ENCODE measurements at places on chromosomes 3 and 15. TPM values are rescaled to one million over a fixed set of nuclear protein-coding genes. Genes with fewer than 3 reads are reported as not detected.

COMMD2 gene
- 59.3 TPM for total RNA-seq

SV2B gene
- total RNA-seq: 0.07 TPM

CFAP92 gene
- 0.92 TPM for total RNA-seq

SNTN gene
- not detected for total RNA-seq

CD200 gene
- 51.6 TPM for total RNA-seq

C2CD4B gene
- 0.22 TPM for total RNA-seq

WDR49 gene
- 0.90 TPM for total RNA-seq

AHSG gene
- total RNA-seq: not detected

SLC26A6 gene
- 56.7 TPM for total RNA-seq

GTF2E1 gene
- 88.8 TPM for total RNA-seq

PPP1R14D gene
- total RNA-seq: not detected

- peak; percentile 94 for DNase-seq
These were observed 40.9 kb upstream of the IDH2 start for GRCh38 chr15:90143166-90143655.

DNA sequence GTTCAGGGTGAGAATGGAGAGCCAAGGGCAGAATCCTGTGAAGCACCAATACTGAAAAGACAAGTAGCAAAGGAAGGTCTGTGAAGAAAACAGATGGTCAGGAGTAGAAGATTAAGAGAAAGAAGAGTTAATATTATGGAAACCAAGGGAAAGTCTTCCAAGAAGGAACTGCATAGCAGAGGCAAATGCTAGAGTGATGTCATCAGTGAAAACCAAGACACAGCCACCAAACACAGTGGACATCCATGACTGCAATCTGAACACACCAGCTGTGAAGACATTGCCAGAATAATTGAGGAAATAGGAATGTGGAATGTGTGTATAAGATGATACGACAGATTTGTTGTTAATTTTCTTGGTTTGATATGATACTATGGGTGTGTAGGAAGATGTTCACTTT, 26.8 kb upstream of the ZBTB38 start:
- no peak for DNase-seq

- DNase-seq: peak; percentile 63
These were observed 37.8 kb downstream of the KLF13 start for GRCh38 chr15:31364301-31365031.

GRCh38 chr15:93185796-93186195, 96.8 kb upstream of the RGMA start:
- no peak for DNase-seq

GRCh38 chr3:106206613-106207012, 337.8 kb upstream of the CBLB start:
- DNase-seq: no peak

DNA sequence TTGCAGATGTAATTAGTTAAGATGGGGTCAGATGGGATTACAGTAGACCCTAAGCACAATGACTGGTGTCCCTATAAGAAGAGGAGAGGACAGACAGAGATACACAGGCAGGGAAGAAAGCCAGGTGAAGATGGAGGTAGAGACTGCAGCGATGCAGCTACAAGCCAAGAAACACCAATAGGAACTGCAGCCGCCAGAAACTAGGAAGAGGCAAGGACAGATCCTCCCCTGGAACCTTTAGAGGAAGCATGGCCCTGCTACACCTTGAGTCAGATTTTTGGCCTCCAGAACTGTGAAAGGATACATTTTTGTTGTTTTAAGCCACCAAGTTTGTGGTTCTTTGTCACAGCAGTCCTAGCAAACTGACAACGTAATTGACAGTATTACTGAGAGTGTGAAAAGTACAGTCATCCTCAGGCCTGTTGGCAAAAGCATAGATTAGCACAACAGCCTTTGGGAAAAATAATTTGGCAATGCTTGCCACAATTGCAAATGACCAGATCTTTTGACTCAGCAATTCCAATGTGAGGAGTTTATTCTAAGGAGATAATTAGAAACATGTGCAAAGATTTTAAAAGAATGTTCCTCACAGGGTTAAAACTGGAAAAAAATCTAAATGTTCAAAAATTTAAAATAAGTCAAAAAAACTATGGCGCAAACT, 82.6 kb upstream of the TJP1 start:
- no peak for DNase-seq

DNA sequence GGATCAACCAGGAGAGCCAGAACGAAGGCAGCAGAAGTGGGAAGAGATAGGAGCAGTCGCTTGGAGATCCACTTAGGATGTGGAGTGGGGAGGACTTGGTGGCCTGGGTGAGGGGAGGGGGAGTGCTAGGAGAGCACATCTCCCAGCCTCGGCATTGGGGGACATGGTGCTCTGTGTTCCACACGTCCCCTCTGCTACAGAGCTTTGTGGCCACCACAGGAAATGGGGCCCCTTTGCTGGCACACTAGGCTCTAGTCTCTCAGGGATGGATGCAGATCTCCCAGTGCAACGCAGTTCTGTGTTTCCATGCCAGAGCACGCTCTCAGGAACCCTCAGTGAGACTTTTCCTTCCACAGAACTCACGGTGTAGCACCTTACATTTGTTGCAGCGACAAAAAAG, 68.8 kb downstream of the CHDH start:
- no peak for DNase-seq

GRCh38 chr3:58665405-58665804, 1.2 kb downstream of the FAM3D start:
- DNase-seq: no peak

GRCh38 chr3:170528726-170529125, 57.1 kb downstream of the SLC7A14 start:
- DNase-seq: no peak

DNA sequence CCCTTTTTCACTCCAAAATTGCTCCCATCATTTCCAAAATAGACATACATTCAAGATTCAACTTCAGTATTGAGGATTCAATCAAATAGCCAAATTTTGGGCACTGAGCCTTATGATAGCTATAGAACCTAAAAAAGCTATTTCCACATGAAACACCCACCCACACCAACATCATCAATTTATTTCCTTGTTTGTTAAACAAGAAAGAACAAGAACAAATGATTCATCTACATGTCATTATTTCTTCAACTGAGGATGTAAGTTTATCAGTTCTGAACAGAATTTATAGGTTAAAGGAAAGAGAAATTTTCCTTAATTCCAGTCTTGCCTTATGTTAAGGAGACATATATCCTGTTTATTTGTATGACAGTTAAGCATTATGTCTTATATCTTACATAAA, 32.2 kb downstream of the DPPA2 start:
- no peak for DNase-seq

DNA sequence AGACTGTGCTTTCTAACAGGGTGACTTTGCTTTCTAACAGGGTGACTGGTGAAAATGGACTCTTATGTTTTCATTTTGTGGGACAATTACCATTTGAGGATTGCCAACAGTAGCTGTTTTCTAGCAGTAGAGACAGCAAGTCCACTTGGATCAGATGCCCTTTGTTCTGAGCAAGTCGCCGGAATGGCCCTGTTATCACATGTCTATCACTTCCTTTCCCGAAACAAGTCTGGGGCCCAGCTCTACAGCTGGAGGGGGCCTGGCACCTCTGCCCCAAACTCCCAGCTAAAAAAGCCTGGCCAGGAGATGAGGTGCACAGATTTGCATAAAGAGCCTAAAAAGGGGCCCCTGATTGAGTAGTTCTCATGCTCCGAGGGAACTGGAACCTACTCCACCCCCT, 44.6 kb downstream of the THBS1 start:
- no peak for DNase-seq

DNA sequence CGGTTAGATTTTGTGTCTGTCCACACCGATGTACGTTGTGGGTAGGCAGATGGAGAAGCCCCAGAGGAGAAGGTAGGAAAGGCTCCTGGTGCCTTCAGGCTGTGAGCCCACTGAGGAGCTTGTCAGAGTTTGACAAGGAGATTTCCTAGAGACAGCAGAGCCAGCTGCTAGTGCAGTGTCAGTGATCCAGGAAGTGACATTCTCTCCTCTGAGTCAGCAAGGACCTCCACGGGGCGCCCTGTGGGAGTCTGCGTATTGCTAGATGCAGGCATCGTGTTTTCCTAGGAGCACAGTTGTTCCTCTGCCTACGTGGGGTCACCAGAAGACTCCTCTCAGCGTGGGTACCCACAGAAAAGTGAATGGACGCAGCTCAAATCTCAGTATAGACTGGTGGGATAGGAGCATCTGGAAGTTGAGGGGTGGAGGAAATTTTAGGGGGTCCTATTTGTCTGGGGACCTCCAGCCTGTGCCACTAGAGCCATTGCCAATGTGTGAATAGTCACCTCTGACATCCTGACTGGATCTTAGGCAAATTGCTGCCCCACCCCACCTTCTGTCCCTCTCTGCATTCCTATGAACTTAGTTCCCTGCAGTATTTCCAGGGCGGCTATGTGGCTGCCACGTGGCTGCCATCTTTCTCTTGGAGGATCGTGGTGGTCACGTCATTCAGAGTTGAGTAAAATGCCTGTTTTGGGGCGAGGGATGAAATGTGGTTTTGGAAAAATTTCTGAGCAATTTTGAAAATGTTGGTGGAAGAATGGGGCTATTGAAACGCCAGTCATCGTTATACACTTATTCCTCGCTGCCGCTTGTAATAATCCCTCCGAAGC, 84.8 kb upstream of the KLHL25 start:
- DNase-seq: peak; percentile 37

DNA sequence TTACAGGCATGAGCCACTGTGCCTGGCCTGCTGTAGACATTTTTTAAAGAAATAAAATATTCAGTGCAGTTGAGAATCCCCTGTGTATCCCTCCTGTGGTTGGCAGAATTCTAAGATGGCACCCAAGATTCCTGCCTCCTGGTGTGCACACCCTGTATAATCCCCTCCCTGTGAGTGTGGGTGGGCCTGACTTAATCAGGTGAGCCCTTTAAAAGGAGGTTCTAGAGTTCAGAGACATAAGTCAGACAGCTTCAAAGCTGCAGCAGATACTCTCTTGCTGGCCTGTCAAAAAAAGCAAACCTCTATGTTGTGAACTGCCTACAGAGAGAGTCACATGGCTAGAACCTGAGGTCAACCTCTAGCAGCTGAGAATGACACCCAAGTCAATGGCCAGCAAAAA, 7.0 kb upstream of the VIPR1 start:
- peak; percentile 5 for DNase-seq

GRCh38 chr3:60835796-60836195, 415.5 kb downstream of the FHIT start:
- no peak for DNase-seq

DNA sequence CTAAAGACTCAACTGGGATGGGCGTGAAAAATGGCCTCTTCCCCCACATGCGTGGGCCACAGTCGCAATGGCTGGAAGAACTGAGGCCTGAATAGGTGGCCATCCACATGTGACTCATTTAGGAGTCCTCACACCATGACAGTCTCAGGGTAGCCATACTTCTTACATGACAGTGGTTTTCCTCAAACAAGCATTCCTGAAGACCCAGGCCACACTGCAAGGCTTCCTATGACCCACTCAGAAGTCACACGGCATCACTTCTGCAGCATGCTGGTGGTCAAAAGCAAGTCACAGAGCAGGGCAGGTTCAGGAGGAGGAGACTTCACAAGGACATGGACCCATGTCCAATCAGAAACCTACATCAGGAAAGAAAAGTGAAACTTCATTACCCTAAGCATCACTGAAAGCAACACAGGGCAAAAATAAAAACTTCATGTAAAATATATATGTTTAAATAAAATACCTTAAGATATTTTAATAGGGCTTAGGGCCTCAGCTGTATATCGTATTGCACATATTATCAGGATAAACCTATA, 257.1 kb downstream of the OPA1 start:
- no peak for DNase-seq

DNA sequence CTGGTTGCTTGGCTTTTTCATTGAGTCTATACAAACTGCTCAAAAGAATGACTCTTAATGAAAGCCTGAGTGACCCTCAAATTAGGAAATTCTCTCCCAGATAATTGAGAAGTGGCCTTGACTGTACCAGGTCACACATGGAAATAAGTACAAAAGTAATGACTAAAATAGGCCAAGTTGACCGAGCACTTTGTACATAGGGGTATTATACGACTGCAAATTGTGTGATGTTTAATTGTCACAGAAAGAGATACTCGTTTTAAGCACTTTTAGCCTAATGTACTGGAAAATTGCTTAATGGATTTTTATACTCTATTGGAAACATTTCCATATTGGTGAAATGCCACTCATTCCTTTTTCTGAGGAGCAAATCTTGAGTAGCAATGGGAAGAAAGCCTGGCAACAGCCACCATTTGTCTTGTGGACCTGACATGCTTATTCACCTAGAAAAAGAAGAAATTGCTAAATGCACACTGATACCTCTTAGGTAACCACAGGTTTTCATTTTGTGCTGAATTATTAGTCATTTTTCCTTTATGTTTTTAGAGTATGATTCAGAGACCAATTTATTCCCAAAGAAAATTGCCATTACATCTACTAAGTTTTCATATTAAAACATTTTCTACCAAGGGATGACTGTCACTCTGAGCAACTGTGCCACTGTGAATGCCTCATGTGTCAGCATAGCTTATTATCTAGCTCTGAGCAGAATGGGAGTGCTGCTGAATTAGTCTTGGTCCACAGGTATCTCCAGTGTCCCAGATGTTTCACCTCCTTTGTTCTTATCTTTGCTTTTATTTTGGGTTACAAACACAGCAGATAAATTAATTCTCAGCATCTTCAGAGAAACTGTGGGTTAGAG, 8.9 kb upstream of the PXK start:
- DNase-seq: no peak

GRCh38 chr3:25438791-25439555, 10.9 kb downstream of the RARB start:
- no peak for DNase-seq

DNA sequence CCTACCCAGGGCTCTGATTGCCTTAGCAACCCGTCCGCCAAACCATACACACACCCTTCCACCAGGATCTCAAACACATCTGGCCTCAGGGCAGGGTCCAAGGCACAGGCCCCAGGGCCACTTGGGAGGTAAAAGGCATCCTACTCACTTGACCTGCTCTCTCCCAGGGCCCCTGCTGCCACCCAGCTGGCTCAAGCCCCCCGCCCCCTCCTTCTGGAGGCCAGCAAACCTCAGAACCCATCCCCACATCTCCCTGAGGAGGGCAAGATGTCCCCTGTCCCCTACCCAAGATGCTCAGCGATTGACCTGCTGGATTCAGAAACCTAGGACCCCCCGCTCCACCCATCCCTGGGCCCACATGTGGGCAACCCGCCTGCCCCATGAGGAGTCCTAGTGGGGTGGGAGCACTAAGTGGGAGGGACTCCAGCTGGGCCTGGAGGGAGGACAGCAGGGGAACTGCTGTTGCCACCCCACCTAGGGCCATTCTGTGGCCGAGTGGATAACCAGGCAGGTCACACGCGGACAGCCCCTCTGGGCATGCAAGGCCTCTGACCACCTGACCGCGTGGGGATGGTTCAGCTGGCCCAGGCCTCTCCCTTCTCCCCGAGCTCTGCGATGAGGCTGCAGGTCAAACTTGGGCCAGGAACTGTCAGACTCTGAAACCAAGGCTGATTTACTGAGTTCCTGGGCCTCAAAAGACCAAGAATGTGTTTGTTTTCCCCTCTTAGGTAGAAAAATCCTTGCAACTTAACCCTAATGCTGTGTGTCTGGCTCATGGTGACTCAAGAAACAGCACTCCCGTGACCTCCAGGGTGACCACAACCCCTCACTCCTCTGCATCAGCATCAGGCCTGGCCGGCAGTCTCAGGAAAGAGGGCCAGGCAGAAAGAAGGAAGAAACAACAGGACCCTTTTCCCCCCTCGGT, 4.2 kb downstream of the MFGE8 start:
- DNase-seq: no peak
